ENCODE measurements at places on chromosomes 3 and 15.

GRCh38 chr3:138899351-138899991 lies 47.5 kb downstream of the FOXL2 start:
- DNase-seq, result no peak

DNA sequence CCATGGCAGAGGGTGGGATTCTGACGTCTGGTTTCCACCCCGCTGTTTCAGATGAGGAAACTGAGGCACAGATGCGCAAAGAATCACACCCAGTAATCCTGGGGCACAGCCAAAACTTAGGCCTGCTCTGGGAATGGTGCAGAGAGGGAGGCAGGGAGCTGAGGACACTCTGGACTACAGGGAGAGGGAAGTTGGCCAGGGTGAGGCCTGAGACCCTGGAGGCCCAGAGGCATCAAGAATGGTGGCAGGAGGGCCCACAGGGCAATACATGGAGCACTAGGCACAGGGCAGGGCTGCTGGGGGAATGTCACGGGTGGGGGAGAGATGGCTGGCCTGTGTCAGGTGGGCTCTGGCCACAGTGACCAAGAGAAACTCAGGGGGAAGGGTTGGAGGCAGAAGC lies 63.6 kb downstream of the TLE3 start:
- no peak for DNase-seq

DNA sequence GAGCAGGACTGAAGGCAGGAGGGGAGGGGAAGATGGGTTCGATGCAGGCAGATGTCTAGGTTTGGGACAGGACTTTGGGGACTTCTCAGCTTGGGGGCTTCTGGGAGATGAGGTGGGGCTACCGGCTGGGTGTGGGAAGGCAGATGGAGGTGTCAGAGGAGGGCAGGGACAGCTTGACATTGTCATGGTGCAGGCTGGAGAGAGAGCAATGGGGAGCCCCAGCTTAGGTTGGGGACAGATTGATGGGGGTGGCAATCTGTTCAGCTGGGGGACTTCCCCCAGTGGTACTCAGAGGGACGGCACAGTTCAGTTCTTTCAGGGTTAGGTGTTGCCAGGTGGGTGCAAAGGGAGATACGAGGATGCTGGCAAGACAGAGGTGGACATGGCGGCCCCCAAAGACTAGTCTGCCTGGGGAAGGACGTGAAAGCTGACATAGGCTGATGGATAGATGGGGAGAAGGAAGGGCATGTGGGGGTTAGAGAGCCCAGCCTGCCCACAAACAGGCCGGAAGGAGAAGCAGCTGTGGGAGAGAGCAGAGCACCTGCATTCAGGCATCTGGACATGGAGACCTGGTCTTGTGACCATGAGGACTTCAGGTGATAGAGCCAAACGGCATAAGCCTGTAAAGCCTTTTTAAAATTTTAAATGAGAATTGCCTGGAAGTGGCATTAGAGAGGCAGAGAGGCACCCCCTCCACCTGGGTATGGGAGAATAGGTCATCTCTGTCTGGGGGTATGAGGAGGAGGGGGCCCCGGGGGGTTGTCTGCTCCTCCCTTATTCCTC lies 21.1 kb downstream of the ACAA1 start:
- no peak for DNase-seq

- no peak for DNase-seq
These were observed 55.7 kb upstream of the PLXND1 start for GRCh38 chr3:129662191-129662608.

- no peak for DNase-seq
These were observed 353.5 kb downstream of the MCTP2 start for GRCh38 chr15:94584833-94585244.

GRCh38 chr3:125389282-125389681 lies 14.2 kb upstream of the ZNF148 start:
- DNase-seq, result no peak

DNA sequence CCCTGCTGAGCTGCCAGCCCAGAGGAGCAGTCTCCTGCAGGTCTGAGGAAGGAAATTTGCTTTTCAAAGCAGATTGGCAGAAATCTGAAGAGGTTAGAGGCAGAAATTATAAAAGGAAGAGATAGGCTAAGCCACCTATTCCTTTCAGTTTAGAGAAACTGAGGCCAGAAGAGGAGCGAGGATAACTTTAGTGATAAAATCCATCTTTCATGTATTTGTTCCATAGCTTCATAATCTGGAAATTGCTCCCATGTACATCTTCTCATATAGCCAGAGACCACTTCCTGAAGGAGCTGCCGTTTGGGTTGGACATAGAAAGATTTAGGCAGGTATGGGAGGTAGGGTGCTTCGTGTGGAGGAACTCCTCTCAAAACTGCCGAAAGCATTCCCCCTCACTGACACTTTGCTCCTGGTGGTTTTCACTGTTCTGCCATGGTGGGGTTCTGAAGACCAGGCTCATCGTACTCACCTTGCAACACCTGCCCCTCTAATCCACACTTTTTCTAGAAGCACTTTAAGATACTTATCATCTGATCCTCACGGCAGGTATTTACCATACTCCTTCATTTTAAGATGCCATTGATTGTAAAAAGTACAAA lies 670 bp upstream of the ACAP2 start:
- no peak for DNase-seq

DNA sequence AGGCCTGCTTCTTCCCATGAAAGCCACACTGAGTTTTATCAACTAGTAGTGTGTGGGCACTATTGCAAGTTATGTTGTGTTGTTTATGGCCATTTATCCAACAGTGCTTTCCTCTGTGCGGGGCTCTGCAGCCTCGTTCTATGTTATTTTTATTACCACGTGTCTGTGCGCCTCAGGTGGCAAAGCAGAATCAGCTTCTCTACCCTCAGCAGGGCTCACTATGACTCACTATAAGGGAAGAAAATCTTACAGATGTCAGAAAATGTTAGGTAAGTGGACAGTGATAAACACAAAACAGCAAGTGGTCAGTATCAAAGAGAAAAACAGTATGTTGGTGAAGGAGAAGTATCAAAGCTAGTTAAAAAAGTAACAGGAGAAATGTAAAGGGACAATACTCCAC lies 61.4 kb downstream of the MOBP start:
- no peak for DNase-seq

GRCh38 chr3:115627180-115628074 lies 4.1 kb downstream of the GAP43 start:
- no peak for DNase-seq

- no peak for DNase-seq
These were observed 13.9 kb downstream of the PCYT1A start for GRCh38 chr3:196273655-196274054.

DNA sequence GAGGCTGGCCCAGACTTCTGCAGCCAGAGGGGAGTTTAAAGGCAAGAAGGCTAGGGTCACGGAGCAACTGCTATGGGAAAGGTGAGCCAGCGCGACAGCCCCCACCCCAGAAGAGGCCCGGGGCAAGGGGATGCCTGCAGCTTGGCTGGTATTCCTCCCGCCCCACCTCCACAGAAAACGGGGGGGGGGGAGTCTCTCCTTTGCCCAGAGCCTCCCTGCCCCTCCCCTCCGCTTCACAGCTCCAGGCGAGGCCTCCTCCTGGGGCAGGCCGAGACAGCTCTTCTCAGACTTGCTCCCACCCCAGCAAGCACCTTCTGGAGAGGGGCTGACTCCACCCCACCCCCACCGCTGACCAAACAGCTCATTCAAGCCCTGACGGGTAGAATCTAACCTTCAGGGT lies 13.4 kb downstream of the ANP32A start:
- no peak for DNase-seq

DNA sequence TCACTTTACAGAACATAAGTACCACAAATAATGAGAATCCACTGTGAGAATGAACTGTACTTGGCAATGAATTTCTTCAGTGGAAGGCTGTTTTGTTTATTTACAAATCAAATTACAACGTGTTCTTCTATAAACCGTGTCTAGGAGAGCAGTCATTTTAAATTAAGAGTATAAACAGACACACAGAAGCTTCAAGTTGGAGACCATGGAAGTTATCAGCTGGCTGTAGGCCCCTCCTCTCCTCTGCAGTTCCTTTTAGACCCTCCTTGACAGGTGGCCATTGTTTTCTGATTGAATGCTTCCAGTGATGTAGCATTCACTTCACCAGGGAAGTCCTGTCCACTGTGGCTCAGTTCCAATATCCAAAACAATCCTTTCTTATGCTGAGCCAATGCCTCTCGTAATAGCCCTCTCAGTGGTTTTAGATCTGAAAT lies 7.3 kb upstream of the MAPK6 start:
- no peak for DNase-seq

DNA sequence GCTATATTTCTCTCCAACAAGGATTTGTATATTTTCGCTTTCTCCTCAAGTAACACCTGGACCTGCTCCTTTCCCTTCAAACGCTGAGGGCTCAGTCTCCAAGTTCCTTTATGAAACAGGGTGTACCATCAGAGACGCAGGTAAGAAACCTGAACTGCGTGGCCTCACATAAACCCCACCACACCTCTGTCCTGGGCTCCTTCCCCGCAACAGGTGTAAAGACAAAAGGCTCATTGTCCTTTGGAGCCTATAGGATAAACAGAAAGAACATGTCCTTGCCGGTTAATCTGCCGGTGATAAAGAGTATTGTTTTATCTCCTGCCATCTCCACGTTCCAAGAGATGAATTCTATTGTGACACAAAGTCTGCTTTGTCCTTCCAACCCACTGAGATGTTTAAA lies 111.8 kb upstream of the ADAMTS9 start:
- no peak for DNase-seq

- DNase-seq, result no peak
These were observed 577.0 kb upstream of the MDFIC2 start for GRCh38 chr3:70889162-70890019.

Measured in activated CD8-positive, alpha-beta memory T cell treated with anti-CD3 and anti-CD28 coated beads for 1 hour (primary cell).